ENCODE measurements at places on chromosomes 7 and 10.
A peak's percentile ranks its signal among the peaks of the same experiment; 100 is the strongest.

GRCh38 chr7:74262639-74263398 lies 8.6 kb upstream of the RFC2 start:
- DNase-seq, result no peak

DNA sequence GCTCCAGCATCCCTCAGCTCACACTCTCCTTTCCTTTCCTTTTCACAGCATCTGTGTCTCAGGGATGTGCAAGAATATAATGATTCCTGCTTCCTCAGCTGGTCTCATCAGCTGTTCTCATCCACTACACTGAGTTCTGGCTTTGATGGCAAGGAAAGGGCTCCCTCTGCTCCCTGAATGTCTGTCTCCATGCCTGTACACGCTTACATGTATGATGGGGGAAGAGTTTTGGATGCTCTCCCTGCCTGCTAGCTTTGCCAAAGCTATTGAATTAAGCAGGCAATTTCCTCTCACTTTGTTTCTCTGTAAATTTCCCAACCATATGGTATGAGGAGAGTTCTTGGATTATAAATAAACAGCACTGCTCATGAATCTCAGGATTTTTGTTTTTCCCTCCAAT lies 254.5 kb downstream of the SORCS3 start:
- DNase-seq, result no peak

DNA sequence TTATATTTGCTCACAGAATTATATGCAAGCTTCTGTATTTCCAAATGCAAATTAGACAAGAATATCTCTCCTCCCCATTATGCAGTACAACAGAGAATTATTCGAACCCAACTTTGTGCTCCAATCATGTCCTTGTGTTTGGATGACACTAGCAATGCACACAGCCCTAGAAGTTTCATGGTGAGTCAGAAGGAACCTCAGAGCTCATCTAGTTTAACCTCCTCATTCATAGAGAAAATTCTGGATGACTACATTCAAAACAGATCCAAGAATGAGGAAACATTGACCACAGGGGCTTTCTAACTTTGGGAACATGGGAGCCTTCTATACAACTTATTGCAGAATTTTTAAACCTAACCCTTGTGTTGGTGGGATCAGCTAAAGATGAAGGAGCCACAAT lies 12.8 kb upstream of the ARID5B start:
- DNase-seq, result no peak

DNA sequence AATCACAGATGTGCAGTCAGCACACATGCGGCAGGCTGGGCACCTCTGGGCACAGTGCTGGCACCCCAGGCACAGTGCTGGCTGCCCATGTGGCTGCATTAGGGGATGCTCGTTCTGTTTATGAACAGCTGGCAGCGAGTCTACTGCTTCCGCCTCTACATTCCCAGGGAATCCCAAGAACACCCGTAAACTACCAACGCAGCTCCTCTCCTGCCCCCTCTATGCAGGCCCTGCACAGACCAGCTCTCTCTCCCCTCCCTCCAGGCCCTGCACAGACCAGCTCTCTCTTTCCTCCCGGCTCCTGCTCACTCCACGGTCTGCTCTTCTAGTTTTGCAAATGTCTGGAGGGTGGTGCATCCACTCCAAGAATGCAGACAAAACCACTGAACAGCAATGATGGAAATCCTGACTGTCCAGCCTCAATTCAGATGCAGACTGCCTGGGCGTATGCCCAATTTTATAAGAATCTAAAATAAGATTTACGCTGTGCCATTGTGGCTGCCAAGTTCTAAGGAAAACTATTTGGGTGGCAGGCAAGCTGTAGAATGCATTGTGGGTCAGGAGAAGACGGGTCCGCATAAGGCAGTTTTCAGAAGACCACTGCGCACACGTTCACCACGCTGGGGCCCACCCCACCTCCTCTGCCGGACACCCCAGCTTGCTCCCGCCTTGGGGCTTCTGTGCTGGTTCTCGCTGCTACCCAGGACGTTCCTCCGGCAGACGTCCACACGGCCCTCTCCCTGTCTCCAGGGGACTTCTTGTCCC lies 234.6 kb downstream of the ZMYND11 start:
- DNase-seq, result no peak

GRCh38 chr10:79102498-79102874 lies 33.7 kb downstream of the ZMIZ1 start:
- DNase-seq, result no peak

- DNase-seq, result no peak
These were observed 896.9 kb downstream of the CCSER2 start for GRCh38 chr10:85225311-85225710.

DNA sequence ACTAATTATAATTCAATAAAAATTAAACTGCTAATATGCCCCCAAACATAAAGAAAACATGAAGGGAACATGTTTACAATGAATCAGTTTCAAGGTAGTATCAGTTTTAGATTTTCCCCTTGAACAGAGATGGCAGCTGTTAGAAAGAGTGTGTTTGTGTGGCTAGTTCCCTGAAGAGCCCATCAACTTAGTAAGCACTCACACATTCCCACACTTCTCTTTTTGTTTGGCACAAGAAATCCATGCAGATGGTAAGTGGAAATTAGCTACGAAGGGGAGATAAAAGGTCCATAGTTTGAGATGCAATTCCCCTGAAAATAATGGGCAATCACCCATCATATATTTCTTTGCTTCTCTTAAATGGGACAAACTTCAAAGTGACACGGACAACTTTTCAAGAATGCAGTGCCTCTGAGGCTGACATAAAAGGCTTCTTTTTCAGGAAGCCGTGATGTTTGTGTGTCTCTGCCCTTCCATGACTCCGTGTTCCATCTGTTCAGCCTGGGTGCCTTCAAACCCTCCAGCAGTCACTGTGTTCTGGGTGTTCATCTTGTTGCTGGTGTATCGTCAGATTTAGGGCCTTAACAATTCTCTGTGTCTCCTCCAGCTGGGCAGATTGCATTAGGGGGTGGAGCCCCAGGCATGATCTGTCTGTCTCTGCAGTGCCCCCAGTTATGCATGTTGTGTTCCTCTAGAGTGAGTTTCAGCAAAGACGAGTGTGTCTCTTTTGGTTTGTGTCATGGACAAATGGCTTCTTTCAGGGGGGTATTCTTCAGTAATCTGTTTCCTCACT lies 259.5 kb upstream of the NPY start:
- no peak for DNase-seq

DNA sequence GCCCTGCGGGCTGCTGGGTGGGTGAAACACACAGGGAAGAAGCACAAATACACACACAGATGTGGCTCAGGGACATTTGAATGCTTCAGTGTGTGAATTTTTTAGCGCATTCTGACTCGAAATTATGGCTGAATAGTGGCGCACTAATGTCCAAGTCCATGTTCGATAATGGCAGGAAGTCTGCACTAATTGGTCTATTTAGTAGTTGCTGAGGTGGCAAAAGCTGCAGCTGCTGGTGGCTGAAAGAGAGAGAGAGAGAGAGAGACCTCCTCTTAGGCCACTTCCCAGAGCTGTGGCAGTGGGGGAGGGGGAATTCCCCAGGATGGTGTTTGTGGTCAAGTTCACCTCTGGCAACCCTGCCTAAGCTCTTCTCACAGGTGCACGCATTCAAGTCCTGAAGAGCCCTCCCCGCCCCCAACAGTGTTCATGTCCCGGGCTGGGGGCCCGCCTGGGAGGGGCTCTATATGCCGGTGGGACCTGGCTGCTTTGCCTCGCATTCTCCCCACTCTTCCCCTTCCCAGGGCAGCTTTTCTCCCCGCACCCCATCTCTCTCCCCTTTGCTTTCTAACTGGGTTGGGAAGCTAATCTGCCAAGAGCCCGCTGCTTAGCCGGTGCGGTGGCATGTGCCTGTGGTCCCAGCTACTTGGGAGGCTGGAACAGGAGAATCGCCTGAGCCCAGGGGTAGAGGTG lies 6.0 kb upstream of the MNX1 start:
- DNase-seq, result no peak

DNA sequence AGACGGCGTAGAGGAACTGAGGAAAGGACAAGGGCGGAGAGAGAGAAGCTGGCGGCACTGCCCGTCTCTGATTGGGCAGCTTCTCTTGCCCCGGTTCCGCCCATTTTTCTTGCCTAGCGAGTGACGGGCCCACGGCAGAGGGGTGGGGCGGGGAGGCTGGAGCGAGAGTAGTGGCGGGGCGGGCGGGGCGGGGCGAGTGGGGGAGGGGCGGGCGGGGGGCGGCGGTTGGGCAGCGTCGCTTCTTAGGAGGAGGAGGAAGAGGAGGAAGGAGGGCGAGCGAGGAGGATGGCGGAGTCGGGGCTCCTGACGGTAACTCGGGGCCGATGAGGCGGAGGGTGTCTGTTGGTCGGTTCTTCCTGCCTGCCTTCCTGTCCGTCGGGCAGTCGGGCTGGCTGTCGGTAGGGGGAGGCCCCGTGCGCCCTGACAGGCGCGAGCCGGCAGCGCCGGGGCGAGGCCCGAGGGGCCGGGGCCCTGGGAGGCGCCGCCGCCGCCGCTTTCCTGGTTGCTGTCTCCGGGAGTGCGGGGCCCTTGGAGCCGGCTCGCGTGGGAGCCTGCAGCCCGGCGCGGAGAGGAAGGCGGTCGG lies at the start of gene SHOC2:
Gene SHOC2 (plus strand): TSS at position 256 of the 583 bp plus-strand sequence. CDS start 44,755 bp downstream, outside the sequence.
- DNase-seq, result no peak

GRCh38 chr10:53140506-53140905 lies 367.9 kb upstream of the MBL2 start:
- DNase-seq, result no peak

- DNase-seq, result no peak
These were observed 1.1 kb downstream of the TRIM8 start for GRCh38 chr10:102645388-102645740.

- no peak for DNase-seq
These were observed 317.2 kb downstream of the PHF14 start for GRCh38 chr7:11290863-11291262.

GRCh38 chr7:16741676-16742075 lies 11.9 kb upstream of the TSPAN13 start:
- no peak for DNase-seq

DNA sequence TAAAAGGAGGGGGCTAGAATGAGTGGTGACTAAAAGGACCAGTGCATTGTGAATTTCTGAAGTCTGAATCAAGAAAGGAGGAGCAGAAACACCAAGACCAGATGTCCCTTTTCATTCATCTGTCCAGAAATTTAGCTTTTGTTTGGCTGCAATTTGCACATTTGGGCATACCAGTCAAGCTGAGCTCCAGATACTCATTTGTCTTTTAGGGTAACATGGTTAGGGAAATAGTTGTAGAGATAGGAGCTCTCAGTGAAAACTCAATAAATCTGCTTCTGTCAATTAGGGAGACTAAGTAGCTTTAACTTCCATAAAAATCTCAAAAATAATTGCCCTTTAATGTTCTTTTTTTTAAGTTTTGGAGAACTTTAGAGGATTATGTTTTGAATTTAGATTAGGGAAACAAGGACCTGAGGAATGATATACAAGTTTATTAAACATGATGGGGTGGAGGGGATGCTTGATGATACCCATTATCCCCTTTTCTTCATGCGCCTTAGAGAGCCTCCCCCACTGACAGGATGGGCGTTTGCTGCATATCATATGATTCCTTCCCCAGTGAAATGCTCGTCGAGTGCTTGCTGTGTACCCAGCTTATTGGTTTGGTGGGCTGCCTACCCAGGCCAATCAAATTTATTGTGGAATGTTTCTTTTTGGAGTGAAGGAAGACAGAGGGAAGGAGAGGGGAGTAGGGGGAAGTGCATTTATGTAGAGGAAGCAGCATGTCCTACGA lies 50.7 kb upstream of the RPA3 start:
- no peak for DNase-seq

DNA sequence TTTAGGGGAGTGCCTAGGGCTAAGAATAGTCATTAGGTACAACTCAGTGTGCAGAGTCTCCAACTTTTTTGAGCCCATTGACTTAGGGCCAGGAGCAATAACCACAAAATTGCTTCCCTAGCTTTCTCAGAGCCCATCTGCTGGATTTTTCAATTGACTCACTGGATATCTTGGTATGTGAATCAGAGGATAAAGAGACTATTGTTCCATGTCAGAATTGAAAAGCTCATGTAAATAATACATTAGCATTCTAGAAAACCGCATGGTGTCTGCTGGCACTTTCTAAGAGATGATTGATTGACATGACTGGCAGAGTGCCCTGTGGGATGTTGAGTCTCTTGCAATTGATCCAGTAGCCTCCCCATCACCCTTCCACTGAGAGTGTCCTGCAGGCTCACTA lies 246.2 kb downstream of the CCDC7 start:
- no peak for DNase-seq

GRCh38 chr7:90167361-90167760 lies 13.1 kb downstream of the STEAP1 start:
- no peak for DNase-seq

DNA sequence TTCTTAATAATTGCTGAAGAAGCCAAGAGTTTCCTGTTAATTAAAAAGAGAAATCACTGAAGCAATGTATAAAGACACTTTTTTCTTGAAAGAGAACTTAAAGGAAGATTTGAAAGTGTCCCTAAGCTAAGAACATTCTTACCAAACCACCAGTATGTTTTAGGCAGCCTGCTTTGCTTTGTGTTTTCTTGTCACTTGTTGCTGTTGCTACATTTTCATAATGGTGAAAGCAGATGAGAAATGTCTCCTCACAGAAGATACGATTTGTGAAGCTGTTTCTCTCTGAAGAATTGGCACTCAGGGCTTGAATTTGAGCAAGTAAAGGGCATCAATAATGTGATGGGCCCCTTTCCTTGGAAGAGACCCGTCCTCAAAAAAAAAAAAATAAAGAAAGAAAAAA lies 30.9 kb downstream of the TCF7L2 start:
- DNase-seq, result no peak

DNA sequence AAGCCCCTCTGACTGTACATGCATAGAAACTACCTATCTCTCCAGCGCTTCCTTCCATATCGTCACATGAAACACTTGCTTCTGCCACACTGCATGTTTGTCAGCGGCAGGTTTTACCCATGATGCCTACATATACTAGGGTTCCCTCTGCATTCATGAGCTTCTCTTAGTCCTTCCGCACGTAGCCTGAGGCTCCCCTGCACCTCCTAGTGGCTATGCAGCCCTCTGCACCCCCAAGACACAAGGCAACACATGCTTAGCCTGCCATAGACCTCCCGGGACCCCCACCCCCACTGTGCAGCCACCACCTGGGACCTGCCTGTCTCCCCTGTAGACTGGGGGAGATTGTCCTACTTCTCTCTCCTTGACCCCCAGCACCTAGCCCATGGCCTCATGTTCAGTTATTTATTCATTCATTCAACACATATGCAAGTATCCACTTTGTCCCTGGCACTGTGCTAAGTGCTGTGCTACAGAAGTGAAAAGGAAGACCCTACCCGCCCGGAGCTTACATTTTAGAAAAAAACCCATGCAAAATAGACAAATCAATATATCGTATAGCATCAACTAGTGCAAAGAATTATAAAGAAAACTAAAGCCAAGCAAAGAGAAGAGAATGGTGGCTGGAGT lies 23.5 kb downstream of the TMEM273 start:
- peak; percentile 76 for DNase-seq

GRCh38 chr10:133259602-133259989 lies 17.1 kb downstream of the ADAM8 start:
- no peak for DNase-seq
